SK-N-SH (cell line): ENCODE measurements at places on chromosomes 6 and 20.
A peak's percentile ranks its signal among the peaks of the same experiment; 100 is the strongest.

- no peak for DNase-seq
These were observed 46.1 kb downstream of the MYO6 start for GRCh38 chr6:75794954-75795739.

DNA sequence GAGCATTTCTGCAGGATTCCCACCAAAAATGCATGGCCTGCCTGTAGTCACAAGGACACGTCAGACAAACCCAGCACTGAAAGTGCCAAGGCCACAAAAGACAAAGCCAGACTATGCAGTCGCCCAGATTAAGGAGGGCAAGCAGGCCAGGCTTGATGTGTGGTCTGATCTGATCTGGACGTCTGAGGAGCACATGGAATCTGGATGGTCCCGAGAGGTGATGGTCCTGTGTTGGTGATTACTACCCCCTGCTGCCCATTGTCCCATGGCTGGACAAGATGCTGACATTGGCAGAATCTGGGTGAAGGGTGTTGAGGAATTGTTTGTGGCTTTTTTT lies 17.1 kb downstream of the NPEPL1 start:
- no peak for DNase-seq

DNA sequence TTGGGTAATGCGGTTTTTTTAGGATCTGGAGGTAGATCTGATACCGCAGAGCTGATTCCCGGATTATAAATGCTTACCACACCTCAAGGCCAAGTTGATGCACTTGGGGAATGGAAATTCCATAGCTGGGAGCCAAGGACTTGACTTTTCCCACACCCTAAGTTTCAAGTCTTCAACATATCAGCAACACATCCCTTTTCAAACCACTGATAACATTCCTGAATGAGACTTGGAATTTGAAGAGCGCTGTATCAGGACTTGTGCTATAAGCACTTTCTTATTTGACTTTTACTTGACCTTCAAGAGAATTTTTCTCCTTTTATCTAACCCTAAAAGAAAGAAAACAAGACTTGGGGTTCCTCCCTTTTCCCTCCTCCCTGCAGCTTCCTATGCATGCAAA lies 90.6 kb upstream of the NAA20 start:
- no peak for DNase-seq

GRCh38 chr6:1235825-1236224 lies 76.1 kb upstream of the FOXQ1 start:
- no peak for DNase-seq

DNA sequence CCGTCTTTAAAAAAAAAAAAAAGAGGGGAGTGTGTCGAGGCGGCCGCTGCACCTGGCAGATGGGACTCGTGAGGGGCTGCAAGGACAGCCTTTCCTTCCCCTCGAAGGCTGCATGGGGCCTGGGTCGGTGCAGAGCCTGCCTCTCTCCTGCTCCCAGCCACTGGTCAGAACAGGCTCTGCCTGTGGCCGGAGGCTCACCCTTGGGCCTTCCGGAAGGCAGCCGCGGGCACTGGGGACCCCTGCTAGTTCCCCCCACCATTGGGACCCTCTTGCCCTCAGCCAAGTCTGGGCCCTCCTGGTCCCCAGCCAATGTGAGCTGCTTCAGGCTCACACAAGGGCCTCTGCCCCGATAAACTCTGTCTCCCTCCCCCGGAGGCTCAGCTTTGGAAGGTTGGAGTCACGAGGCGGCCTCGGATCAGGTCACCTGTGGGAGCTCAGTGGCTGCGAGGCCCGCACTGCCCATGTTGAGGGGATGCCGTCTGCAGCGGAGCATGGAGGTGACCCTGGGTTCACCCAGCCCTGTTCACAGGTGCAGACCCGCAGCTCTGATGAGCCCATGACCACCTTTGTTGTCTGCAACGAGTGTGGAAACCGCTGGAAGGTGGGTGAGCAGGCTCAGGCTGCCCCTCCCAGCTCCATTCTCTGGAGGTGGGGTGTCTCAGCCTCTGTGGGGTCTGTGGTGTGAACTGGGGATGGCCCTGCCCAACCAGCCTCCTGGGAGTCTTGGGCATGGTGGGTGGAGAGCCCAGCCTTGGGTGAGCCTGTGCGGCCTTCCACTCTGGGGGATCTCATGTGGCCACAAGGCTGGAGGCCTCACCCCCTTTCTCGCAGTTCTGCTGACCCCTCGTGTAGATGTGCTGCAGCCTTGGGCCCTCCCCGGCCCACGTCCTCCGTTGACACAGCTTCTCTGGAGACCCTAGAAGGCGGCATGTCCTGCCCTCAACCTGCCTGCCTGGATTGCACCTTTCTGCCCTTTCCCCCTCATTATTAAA lies 7.7 kb downstream of the RGS19 start:
- DNase-seq: no peak

DNA sequence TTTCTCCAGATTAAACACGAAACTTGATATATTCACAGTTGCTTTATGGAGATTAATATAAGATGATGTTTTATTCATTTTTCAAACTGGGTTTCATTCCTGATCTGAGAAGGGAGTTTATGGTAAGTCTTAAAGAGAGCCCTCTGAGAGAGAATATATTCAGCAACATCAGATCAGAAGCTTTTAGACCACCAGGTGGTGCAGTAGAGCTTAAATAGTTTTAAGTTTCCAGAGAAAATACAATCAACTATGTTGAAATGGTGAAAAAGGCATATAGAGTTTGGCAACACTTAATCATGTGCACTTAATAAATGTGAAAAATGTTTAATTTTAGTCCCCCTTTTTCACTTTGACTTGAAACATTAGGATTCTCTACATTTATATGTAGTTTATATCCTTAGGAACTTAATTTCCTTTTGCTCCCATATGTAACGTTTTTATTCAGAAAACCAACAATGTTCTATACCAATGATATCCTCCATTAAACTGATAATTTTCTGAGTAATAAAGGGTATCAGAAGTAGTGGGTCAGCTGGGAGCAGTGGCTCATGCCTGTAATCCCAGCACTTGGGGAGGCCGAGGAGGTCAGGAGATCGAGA lies 86.4 kb upstream of the CLDN20 start:
- peak; percentile 45 for DNase-seq

- no peak for DNase-seq
These were observed 178.6 kb downstream of the CDH26 start for GRCh38 chr20:60136645-60137401.

GRCh38 chr20:36929290-36929689 lies 22.2 kb downstream of the SAMHD1 start:
- no peak for DNase-seq

- no peak for DNase-seq
These were observed 38.0 kb downstream of the PDE10A start for GRCh38 chr6:165624871-165625639.

- no peak for DNase-seq
These were observed 39.7 kb downstream of the TGM2 start for GRCh38 chr20:38125157-38126056.

DNA sequence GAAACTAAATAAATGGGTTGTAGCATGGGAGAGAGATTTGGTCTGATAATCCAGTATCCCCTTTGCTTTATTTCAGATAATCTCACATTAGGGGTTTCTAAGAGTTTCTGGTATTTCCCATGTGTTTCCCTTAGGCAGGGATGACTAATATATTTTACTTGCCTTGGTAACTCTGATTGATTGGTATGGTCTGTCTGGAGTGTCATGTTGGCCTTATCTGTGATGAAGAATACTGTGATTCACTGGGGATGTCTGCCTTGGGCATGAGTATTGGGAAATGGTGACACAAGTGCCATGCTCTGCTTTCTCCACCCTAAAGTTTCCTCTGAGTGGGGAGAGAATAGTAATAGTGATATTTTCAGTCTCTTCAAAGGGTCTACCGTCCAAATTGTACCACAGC lies 10.1 kb downstream of the SLC22A2 start:
- DNase-seq: no peak

DNA sequence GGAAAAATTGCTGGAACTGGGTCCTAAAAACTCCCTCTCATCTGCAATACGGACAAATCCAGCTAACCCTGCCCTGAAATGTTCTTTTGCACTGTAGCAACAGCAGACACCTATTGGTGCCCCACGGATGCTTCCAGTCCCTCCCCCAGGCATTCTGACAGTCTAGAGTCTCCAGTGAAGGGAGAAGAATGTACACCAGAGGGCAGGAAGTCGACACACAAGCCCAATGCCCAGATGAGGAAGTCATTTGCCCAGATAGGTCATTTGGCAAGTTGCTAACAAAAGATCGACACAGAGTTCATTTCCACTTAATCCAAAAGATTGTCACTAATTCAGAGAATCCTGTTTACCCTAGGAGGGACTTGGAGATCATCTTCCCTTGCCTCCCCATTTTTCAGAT lies 293.0 kb upstream of the PRDM1 start:
- no peak for DNase-seq

- DNase-seq: peak; percentile 59
These were observed 2.0 kb upstream of the PLCG1 start for GRCh38 chr20:41135187-41135887.

DNA sequence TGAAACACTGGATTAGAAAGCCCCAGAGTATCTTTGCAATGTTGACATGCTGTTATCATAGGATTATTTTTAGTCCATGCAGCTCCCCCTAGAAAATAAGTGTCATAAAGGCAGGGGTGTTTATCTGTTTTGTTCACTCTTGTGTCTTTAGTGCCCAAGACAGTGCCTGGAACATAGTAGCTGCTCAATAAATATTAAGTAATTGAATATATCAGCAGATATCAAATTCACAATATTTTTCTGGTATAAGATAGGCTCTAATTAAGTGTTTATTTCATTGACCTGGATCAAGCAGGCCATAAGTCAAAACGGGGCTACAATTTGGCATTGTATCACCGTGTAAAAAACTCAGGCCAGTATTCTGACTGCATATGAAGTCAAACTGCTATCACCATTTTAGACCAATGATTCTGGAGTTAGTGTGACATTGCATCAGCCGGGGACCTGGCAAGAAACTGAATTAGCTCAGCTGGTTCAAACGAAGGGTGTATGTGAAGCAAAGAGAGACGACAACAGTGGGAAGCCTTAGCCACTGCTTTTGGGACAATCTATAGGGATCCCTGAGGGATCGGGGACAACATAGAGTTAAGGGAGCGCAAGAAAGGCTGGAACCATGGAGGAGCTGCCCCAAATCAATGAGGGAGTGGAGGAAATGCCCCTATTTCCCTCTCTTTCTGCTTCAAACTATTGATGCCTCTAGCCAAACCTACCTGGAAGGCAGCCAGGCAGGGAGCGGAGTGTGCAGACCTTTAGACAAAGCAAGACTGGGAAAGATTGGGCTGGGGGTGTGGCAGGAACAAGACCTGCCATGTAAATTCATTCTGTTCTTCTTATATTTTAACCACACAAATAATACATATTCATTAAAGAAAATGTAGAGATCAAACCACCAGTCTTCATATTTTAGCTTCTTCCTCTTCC lies 112.2 kb downstream of the PLEKHG1 start:
- DNase-seq: no peak

DNA sequence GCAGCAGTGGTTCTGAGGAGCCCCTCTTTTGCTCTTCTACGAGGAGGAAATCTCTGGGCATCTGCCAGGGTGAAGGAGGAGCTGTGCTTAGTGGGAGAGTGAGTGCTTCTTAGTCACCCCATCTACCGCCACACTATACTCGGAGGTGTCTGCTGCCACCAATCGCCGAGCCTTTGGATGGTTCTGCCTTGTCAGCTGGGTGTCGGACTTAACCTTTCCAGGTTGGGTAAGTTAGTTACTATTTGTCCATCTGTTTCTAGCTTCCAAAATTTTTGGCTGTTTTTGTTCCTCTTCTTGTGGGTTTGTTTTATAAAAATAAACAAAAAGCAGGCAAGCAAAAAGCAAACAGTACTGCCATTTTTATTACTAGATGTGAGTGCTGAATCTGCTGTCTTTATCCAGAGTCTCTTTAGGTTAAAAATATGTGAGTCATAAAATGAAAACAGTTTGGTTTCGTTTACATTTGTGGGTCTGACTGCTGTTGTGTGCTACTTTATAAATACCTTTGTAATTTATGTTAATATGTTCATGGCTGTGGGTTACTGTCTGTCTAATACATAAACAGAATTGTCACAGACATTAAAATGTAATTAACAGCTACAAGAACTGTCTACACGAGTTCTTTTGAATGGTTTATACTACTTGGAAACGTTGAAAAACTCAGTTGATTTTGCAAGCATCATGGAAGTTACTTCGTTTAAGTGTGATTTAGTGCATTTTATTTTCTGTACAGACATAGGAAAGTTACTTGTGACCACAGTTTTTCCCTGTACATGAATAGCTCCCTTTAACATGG lies 89.2 kb downstream of the ARID1B start:
- DNase-seq: no peak

DNA sequence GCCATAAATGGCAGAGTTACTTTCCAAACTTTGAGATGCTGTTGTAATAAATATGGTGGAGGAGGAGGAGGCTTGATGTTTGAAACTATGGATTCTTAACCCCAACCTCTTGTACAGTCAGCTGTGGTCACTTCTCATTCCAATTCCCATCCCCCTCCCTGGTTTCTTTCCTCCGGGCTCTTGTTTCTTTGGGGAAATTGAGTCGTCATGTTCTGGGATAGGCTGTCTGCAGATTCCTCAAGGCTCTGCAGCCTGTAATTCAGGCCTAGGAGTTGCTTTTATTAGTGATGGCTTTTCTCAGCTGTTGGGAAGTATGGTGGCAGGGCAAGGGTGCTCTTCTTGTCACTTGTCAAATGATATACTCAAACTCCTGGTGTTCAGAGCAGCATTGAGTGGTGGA lies 2.6 kb downstream of the PTK7 start:
- DNase-seq: no peak

GRCh38 chr6:165915022-165915770 lies 252.2 kb upstream of the PDE10A start:
- DNase-seq: no peak

DNA sequence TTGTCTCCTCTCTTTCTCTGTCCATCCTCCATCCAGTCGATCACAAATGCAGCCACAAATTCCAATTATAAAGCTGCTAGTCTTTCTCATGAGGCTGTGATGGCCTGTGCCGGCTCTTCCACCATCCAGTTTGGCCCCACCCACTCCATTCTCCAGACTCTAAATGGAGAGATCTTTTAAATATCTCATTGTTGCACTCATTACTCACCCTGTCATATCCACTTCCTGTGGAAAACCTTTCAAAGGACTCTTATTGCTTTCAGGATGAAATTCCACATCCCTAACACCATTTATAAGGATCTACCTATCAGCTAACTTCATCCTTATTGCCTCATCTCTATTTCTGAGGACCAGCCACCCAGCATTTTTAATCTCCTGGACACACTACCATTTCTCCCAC lies 70.6 kb downstream of the NRN1 start:
- DNase-seq: no peak

- no peak for DNase-seq
These were observed 38.9 kb downstream of the ESF1 start for GRCh38 chr20:13745784-13746183.

GRCh38 chr20:8735674-8736073 lies 333.2 kb upstream of the PLCB4 start:
- DNase-seq: no peak

DNA sequence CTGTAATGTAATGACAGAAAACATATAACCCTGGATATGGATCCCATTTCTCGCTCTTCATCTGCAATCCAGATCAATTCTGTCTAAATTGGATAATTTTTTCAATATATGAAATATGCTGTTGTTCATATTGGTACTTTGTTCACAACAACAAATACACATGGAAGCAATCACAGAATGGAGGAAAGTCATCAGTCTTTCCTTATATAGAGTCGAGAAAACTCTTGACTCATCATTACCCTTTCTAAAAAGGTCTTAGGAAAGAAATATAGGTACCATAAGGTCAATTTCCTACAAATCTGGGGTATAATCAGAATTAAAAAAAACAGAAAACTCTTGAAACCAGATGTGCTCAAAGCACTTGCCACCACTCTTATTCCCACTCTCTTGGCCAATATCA lies 677.6 kb upstream of the ID4 start:
- DNase-seq: no peak
